Activated CD4-positive, alpha-beta T cell treated with anti-CD3 and anti-CD28 coated beads, Interleukin-2, Interleukin-6, amounts not matched to agents 100 ng/mL and 50 ng/mL, durations not matched to agents 16 hours and 8 hours (primary cell): ENCODE measurements at places on chromosomes 1 and 21.

GRCh38 chr1:18927654-18928272 is 25.4 kb upstream of the ALDH4A1 start:
- DNase-seq: peak; percentile 77

GRCh38 chr1:160850993-160851392 is 11.7 kb downstream of the CD244 start:
- DNase-seq: no peak

- DNase-seq: no peak
These were observed 61.1 kb upstream of the GNG4 start for GRCh38 chr1:235710687-235711086.

- no peak for DNase-seq
These were observed 20.5 kb downstream of the FUBP1 start for GRCh38 chr1:77958391-77958790.

DNA sequence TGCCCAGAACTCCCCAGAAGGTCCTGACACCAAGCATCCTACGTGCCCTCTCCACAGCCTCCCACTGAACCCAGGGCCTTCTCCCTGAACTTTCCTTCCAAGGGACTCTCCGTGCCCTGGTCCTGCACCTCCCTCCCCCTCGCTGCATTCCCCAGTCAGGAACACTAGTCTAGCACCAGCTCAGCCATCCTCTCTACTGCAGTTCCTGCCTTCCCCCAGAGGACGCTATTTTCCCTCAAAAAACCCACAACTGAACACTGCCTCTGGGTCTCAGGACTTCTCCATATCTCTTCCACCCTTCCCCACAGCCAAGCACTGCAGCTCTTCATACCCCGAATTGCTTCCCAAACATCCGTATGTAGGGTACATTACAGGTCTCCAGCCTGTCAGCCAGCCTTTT is 12.6 kb upstream of the ARTN start:
- no peak for DNase-seq
